Ureter (tissue), 1 donor: ENCODE measurements at places on chromosomes 7 and 10.

- DNase-seq: no peak
Observed at GRCh38 chr10:73955719-73956118, 42.2 kb upstream of the VCL start.

DNA sequence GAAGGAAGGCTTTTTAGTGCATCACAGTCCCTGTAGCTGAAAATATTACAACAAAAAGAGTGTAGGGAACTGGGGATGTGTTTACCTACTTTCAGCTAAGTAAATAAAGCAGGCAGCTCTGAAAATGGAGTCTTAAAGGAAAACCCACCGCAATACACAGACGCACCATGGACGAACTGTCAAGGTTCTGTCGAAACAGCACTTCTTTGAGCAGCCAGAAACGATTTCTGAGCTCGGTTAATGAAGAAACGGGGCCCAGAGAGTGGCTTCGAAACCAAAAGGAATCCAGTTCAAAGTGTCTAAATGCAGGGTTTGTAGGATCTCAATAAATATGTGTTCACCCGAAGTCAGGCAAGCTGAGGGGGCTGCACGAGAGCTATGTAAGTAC is 275.4 kb upstream of the NEBL start:
- DNase-seq: no peak

DNA sequence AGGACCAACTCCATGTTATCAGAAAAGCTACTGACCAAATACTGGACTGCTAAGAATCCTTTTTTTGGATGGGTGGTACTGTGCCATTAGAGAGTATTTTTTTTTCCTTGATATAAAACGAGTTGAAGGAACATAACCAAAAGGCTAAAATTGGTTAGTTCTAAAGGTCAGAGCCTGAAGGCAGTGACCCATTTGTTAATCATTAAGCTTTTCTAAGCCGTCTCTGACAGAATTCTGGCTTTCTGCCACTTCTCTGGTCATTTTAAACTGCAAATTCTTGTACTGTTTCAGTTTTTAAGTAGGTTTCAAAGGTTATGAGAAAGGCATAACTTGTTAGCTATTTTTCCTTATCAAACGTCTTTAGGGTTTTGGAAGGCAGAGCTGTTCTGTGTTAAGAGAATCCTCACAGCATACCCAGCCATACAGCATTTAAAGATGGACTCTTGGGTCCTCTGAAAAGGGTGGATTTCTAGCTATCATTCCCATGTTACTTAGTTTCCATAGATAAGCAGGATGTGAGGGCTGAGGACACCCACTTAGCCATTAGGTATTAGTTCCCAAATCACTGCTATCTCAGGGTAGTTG is 196.8 kb downstream of the RNLS start:
- DNase-seq: no peak

DNA sequence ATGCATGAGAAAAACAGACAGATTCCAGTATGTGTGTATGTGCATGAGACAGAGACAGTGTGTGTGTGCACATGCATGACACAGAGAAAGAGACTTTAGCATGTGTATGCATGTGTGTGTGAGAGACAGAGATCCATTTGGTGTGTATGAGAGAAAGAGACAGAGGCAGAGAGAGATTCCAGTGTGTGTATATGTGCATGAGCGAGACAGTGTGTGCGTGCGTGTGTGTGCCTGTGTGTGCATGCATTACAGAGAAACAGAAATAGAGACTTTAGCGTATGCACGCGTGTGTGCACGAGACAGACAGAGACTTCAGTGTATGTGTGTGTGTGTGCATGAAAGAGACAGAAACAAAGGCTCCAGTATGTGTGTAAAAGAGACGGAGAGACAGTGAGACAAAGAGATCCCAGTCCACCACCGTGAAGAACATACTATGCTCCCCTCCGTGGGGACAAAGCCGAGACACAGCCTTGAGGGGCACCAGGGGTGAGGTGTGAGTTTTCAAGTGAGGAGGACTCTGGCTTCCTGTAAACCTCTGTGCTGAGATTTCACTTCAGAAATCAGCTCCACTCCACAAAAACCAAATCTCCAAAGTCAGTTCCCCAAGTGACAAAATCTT is 188.9 kb downstream of the GRID1 start:
- DNase-seq: no peak
